NCI-H1092 treated with DMSO at 0.1 percent for 48 hours (cell line): ENCODE measurements at places on chromosomes 6 and 20.

GRCh38 chr6:75126518-75126917 lies 79.3 kb downstream of the COL12A1 start:
- DNase-seq, result no peak

GRCh38 chr6:163354085-163354484 lies 60.4 kb upstream of the QKI start:
- no peak for DNase-seq

- no peak for DNase-seq
These were observed 19.8 kb downstream of the XRN2 start for GRCh38 chr20:21322921-21323331.

DNA sequence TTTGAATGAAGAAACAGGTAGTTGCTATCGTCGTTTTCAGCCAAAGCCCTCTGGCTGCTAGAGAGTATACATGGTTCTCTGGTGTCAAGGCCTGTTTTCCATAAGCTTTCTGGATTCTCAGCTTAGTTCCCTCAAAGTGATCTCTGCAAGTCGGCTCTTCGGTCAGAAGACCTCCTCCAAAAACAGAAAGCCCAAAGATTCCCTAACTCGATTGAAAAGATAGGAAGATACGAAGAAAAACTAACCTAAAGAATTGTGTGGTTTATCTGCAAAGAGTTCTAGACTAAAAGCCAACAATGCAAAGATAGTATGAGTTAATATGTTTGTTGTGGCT lies 545 bp upstream of the ASCC3 start:
- DNase-seq, result no peak

- no peak for DNase-seq
These were observed 112.0 kb upstream of the CARMIL1 start for GRCh38 chr6:25166955-25167748.

DNA sequence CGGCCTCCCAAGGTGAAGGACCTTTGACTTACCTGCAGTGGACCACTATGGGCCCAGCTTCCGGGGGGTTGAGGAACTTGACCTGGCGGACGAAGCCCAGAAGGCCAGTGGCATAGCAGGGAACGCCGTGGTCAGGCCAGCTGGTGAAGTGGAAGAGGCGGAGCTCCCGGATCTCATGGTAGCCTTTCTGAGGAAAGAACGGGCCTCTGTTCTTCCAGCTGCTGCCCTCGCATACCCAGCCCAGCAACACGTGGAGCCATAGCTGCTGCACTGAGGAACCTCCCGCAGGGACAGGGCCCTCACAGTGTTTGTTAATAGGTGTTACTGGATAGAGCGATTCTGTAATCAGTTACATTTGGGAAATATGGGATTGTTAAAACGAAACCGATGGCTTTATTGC lies 492.1 kb upstream of the CHD6 start:
- no peak for DNase-seq

DNA sequence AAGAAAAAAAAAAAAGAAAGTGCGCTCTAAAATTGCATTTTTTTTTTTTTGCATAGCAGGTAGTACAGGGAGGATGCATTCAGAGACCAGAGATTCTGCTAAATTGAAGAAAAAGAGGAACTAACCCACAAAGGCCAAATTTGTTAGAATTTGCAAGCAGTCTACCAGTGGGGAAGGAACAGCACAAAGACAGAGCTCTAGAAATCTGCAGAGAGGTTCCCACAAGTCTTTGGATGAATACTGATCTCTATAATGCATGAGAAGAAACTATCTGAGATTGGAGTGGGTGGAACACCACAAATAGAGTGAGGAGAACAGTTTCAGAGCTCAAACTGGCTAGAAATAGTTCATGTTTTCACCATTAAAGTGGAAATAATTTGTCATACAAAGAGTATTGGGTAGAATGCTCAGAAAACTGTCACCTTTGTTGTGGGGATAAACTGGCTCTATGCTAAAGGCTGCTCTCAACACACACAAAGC lies 79.6 kb upstream of the AHI1 start:
- DNase-seq, result no peak

DNA sequence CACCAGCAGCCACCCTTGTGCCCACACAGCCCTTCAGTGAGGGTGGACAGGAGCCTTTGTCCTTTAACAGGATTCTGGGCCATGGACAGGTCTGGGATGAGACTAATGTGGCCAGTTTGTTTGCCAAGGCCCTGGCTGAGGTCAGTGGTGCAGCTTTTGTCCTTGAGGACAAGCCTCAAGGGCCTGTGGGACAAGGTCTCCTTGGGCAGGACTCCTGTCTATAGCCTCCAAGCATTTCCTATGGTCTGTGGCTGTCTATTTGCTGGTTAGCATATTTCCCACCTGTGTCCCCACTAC lies 44.1 kb downstream of the SUN5 start:
- no peak for DNase-seq

DNA sequence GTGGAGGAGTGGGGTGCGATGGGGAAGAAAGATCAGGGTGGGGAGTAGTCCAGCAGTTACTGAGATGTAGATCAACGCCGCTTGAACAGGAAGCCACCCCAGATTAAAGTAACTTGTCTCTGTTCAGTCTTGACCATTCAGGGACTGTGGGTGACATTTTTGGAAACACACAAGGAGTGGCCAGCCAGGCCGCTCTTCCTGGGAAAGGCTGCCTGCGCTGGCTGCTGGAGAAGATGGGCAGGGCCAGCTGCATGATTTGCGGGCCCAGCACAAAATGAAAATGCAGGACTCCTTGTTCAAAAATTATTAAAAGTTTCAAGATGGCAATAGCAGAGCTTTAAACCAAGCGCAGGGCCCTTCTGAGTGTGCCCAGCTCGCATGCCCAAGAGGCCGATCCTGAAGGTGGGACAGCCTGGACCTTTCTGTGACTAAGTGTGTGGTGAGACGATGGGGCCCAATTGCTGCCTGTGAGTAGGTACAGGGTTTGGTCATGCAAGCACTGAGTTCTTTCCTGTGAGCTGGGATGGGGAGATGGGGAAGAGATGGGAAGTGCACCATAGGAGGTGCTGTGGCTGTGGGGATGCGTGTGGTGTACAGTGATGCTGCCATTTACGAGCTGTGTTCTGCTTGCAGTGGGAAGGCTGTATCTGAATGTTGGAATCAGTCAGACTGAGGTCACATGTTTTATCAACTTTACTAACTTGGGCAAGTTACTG lies 51.3 kb downstream of the DAAM2 start:
- DNase-seq, result no peak

GRCh38 chr6:135291288-135292076 lies 110.4 kb downstream of the MYB start:
- DNase-seq, result no peak

- peak; percentile 38 for DNase-seq
These were observed 303 bp downstream of the MBOAT1 start for GRCh38 chr6:20211941-20212391.

DNA sequence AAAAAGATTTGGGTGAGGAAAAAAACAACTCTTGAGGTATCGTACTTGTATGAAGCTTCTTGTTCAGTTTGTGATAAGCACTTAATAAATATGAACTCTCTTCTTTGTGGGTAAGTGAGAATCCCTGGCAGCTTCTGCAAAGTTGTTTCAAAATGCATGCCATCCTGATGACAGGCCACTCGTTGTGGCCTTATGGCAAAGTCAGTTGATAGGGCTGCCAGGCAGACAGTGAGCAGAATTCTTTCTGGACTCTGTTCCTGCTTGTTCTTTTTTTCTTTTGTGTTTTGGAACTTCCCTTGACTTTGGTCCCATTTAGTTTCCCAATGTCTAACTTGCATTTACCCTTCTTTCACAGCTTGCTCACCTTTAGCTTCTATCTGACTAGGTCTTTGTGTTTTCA lies 983.5 kb upstream of the FLRT3 start:
- DNase-seq, result no peak

DNA sequence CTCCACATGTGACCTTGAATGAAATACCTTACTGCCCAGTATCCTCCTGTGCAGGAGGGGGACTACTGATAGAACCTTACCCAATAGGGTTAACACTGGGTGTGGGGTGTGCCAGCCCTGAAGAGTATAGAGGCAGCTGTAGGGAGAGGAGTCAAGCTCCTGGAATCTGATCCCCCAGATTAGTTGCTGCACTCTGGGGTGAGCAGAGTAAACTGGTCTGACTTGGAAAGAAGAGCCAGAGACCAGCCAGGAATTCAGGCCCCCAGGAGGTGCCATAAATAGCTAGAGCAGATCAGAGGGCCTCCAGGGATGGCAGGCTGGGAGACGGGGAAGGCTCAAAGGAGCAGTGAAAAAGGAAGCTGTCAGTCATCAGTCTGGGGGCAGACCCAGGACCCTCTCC lies 3.5 kb upstream of the APOBEC2 start:
- DNase-seq, result no peak

DNA sequence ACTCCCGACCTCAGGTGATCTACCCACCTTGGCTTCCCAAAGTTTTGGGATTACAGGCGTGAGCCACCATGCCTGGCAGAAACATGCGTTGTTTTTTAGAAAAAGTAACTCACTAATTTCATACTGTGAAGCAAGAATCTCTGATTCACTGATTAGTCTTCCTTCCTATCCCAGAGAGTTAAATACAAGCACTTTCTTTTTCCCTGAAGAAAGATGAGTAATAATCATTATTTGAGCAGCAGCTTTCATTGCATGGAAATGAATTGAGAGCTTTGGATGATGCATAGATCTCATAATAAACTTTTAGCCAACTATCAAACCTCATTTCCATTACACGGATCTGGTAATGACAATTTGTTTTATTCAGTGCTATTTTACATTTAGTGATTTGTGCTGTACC lies 892.5 kb upstream of the EYS start:
- no peak for DNase-seq

- no peak for DNase-seq
These were observed 124.2 kb upstream of the PTPN1 start for GRCh38 chr20:50385733-50386640.

DNA sequence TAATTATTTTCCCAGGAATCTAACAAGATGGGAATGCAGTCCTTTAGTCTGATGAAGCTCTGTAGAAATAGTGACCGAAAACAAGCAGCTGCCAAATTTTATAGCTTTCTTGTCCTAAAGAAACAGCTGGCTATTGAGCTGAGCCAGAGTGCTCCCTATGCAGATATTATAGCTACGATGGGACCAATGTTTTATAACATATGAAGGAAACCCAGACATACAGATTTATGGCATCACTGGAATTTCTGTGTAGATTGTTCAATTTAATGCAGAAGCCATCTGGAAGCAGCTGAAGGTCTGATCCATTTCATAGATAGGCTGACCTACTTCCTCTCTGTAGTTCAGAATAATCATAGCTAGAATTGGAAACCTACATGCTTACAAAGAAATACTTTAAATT lies 11.8 kb upstream of the SNPH start:
- DNase-seq, result no peak

GRCh38 chr6:153942361-153942760 lies 96.7 kb upstream of the OPRM1 start:
- DNase-seq, result no peak

DNA sequence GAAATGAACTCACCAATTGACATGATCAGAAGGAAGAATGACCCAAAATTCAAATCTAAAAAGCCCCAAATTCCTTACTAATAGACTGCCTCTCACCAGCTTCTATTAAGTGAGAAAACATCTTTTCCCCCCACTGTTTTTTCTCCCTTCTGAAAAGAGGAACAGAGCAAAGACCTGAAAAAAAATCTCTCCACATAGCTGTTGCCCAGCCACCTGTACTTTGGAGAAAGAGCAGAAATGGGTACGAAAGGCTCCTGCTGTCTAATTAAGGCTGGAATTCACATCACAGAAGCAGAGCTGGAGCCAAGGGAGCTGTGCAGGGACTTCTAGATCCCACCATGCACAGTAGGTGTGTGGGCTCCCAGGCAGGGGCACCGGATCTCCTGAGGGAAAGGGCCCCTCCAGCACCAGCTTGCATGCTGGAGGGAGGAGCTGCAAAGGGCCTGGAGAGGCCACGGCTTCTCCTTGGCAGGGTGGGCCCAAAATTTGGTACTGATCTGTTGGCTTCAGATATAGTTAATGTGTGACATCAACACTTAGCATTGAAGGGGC lies 73.2 kb upstream of the DUSP22 start:
- DNase-seq, result no peak

DNA sequence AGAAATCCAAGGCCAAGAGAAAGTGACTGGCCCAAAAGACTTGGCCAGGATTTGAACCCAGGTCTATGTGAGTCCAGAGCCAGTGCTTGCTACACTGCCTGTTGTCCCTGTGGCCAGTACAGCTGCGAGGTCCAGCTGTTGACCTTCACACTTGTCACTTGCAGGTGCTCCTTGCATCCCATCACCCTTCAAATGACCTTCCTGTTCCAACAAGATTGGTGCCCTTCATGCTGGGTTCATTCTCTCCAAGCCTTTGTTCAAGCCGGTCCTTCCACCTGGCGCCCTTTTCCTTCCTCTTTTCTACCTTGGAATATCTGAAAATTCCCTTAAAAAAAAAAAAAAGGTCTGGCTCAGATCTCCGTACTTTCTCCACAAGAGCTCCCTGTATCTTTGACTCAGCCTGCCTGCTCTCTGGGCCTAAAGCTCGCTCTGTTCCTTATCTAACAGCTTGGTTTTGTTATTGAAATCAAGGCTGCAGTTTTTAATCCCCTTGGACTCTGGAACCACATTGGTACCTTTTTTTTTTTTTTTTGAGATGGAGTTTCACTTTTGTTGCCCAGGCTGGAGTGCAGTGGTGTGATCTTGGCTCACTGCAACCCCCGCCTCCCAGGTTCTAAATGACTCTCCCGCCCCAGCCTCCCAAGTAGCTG lies 22.2 kb upstream of the MRPS18A start:
- DNase-seq, result no peak

- DNase-seq, result no peak
These were observed 28.2 kb upstream of the CNKSR3 start for GRCh38 chr6:154538640-154539191.

GRCh38 chr20:57361517-57361916 lies 10.5 kb downstream of the RAE1 start:
- DNase-seq, result no peak

GRCh38 chr6:170048615-170049256 lies 242.1 kb downstream of the DLL1 start:
- no peak for DNase-seq

- no peak for DNase-seq
These were observed 6.3 kb downstream of the RPL7L1 start for GRCh38 chr6:42885702-42886101.

GRCh38 chr6:25949695-25950094 lies 12.9 kb upstream of the TRIM38 start:
- no peak for DNase-seq

GRCh38 chr6:90463874-90464273 lies 123.0 kb downstream of the MAP3K7 start:
- DNase-seq, result no peak

DNA sequence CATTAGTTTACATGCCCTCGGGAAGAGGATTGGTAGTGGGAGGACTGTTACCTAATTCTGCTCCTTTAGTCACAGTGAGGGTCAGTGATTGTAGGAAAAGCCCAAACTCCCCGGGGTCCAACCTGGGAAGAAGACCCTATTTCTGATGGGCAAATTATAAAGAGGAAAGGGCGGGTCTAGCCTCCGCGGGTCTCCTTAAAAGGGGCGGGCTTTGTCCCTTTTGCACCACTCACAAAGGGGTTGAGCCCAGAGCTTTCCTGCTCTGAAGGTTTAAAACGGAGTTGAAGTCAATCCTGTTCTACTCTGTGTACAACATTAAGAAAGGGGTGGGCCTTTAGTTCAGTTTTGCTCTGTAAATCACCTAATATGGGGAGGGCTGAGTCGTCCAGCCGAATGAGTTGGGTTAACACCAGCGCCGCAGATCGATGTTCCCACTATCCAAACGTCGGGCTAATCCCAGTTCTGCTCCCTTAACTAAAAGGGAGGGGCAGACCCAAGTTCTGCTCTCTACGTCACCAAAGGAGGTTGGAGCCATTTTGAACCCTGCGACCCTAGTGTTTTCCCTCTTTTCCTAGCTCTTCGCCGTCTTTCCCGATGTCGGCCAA lies 920 bp upstream of the RNF5 start:
- DNase-seq, result peak; percentile 75

- DNase-seq, result no peak
These were observed 120.1 kb upstream of the ARMC2 start for GRCh38 chr6:108727966-108728730.
